ENCODE measurements at places on chromosomes 2 and 18. TPM values are rescaled to one million over a fixed set of nuclear protein-coding genes. Genes with fewer than 3 reads are reported as not detected.

GRCh38 chr2:189348369-189348768 lies 92.9 kb upstream of the WDR75 start:
- H3K36me3 ChIP-seq: no peaks in the 10 kb centered on the region
- H3K4me3 ChIP-seq: no peak overlapping the region
- peak overlapping the region; percentile 77 for H3K27ac ChIP-seq
- DNase-seq: no peak
- H3K27me3 ChIP-seq: no peaks in the 10 kb centered on the region
- peaks cover 3% of the 10 kb centered on the region for H3K4me1 ChIP-seq

OR6B2 gene
- not detected for total RNA-seq

GRCh38 chr2:16061441-16062217 lies 121.3 kb downstream of the MYCN start:
- no peak overlapping the region for H3K4me3 ChIP-seq
- no peaks in the 10 kb centered on the region for H3K4me1 ChIP-seq
- H3K27me3 ChIP-seq: no peaks in the 10 kb centered on the region
- no peak overlapping the region for H3K27ac ChIP-seq
- no peaks in the 10 kb centered on the region for H3K36me3 ChIP-seq

REG3A gene
- not detected for total RNA-seq

- no peaks in the 10 kb centered on the region for H3K4me1 ChIP-seq
- H3K36me3 ChIP-seq: no peaks in the 10 kb centered on the region
- no peak overlapping the region for H3K27ac ChIP-seq
- no peaks in the 10 kb centered on the region for H3K27me3 ChIP-seq
- no peak overlapping the region for H3K4me3 ChIP-seq
Observed at GRCh38 chr2:36322108-36322507, 33.5 kb upstream of the CRIM1 start.

GRCh38 chr18:57475903-57476302 lies 40.7 kb downstream of the ONECUT2 start:
- peaks cover 4% of the 10 kb centered on the region for H3K27me3 ChIP-seq
- no peak for DNase-seq
- no peaks in the 10 kb centered on the region for H3K4me1 ChIP-seq
- no peak overlapping the region for H3K4me3 ChIP-seq

EN1 gene
- 3.7 TPM for total RNA-seq

TOGARAM2 gene
- 1.2 TPM for total RNA-seq

DNA sequence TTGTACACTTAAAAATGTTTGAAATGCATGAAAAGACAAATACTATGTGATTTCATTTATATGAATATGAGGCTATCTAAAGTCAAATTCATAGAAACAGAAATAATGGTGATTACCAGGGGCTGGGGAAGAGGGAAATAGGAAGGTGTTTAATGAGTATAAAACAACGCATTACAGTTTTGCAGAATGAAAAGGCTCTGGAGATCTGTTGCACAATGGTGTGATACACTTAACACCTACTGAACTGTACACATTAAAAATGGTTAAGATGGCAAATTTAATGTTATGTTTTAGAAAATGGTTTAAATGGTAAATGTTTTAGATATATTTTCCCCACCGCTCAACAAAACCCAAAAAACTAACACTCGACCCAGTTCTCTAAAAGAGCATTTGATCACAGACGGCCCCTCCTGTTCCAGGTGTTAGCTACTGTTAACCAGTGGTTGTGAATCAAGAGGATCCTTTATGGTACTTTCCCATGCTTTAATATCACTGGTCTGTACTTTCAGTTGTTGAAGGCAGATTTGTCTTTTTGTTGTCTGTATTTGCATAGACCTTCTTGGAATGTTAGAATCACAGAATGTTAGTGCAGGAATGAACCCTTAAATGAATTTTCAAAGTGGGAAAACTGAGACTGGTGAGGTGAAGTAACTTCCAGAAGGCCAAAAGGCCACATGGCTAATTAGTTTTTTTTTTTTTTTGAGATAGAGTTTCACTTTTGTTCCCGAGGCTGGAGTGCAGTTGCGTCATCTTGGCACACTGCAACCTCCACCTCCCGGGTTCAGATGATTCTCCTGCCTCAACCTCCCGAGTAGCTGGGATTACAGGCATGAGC lies 10.2 kb downstream of the RAB10 start:
- peaks cover 3% of the 10 kb centered on the region for H3K36me3 ChIP-seq
- no peaks in the 10 kb centered on the region for H3K4me1 ChIP-seq
- no peaks in the 10 kb centered on the region for H3K27me3 ChIP-seq
- no peak for DNase-seq
- no peak overlapping the region for H3K27ac ChIP-seq

GRCh38 chr2:218964041-218964771 lies 4.7 kb downstream of the CDK5R2 start:
- peaks cover 62% of the 10 kb centered on the region for H3K27me3 ChIP-seq
- H3K4me1 ChIP-seq: peaks cover 17% of the 10 kb centered on the region
- H3K4me3 ChIP-seq: no peak overlapping the region
- no peak for DNase-seq

IMPACT gene
- total RNA-seq: 33.2 TPM

- peak; percentile 51 for DNase-seq
- no peaks in the 10 kb centered on the region for H3K27me3 ChIP-seq
- peaks cover 9% of the 10 kb centered on the region for H3K36me3 ChIP-seq
- no peak overlapping the region for H3K4me3 ChIP-seq
- H3K27ac ChIP-seq: peak overlapping the region; percentile 15
- peaks cover 57% of the 10 kb centered on the region for H3K4me1 ChIP-seq
Observed at GRCh38 chr2:71505086-71505769, 51.9 kb downstream of the DYSF start.

DNA sequence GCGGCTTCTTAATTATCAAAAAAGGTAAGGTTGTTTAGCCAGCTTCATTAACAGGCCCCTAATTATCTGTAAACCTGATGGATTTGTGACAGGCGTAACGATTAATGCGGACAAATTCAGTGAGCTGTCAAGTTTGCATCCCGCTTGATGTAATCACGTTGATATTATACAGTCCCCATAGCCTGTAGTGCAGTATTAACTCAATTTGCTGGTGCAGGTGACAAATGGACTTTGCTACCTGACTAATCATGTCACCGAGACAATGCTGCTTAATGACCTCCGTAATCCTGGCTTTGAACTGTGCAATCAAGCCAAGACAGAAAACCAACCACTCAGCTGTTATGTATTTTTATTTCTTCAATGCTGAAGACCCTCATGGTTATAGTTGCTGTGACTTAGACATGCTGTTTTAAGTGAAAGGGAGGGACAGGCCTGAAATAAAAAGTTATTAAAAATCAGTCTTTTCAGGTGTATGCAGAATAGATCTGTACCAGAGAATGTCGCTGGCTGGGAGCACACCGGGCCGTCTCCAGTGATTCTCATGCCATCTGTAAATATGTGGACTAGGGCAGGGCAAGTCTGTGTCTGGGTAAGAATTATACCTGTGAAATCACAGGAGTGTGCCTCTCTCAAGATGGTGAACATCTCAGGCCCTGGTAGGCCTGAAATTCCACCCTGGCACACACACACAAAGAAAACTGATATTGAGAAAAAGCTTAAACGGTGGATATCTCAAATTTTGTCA lies 4.3 kb downstream of the TSHZ1 start:
- no peaks in the 10 kb centered on the region for H3K27me3 ChIP-seq
- peak overlapping the region; percentile 14 for H3K27ac ChIP-seq
- no peak overlapping the region for H3K4me3 ChIP-seq

- DNase-seq: no peak
- H3K27me3 ChIP-seq: no peaks in the 10 kb centered on the region
- no peaks in the 10 kb centered on the region for H3K36me3 ChIP-seq
- no peaks in the 10 kb centered on the region for H3K4me1 ChIP-seq
- no peak overlapping the region for H3K27ac ChIP-seq
Observed at GRCh38 chr2:148957023-148957422, 81.5 kb upstream of the LYPD6B start.

GRCh38 chr2:80786584-80786983 lies 482.0 kb upstream of the LRRTM1 start:
- no peaks in the 10 kb centered on the region for H3K27me3 ChIP-seq
- H3K4me3 ChIP-seq: no peak overlapping the region
- H3K36me3 ChIP-seq: no peaks in the 10 kb centered on the region
- H3K27ac ChIP-seq: no peak overlapping the region
- DNase-seq: no peak

CTLA4 gene
- total RNA-seq: 0.31 TPM

UPP2 gene
- not detected for total RNA-seq

UGT1A5 gene
- total RNA-seq: not detected

CCDC148 gene
- 1.2 TPM for total RNA-seq

DNA sequence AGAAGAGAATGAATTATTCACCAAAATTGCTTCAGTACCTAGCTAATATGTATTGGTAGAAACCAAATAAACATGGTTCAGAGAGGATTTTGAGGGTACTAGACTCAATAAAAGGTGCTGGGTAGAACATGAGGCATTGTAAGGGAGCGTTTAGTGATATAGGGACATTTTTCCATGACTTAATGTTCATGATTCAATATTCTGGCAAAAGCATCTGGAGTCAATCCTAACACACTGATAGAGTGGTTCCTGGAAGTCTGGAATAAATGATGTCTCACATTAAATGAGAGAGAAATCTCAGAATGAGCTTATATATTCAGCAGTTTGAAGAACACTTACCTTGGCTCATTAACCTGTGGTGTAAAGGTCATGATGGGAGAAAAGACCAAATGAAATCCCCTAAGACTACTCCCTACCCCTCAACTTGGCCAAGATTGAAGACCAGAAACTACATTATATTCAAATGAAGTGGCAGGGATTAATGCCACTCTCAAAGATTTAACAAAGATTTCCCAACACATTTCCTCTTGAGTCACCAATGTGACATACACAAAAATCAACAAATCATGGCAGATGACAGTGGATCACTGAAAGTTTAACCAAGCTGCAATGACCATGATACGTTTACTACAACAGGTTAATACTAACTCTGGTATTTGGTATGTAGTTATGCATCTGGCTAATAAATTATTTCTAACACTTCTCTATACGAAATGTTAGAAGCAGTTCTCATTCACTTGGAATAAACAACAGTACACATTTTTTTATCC lies 309.5 kb downstream of the SATB2 start:
- no peak for DNase-seq
- H3K27ac ChIP-seq: no peak overlapping the region
- H3K36me3 ChIP-seq: no peaks in the 10 kb centered on the region
- H3K27me3 ChIP-seq: no peaks in the 10 kb centered on the region
- no peaks in the 10 kb centered on the region for H3K4me1 ChIP-seq
- no peak overlapping the region for H3K4me3 ChIP-seq

- no peaks in the 10 kb centered on the region for H3K36me3 ChIP-seq
- no peaks in the 10 kb centered on the region for H3K27me3 ChIP-seq
- no peak overlapping the region for H3K27ac ChIP-seq
Observed at GRCh38 chr18:58026857-58027256, 17.2 kb upstream of the NEDD4L start.

- no peak overlapping the region for H3K27ac ChIP-seq
- no peak for DNase-seq
- no peaks in the 10 kb centered on the region for H3K36me3 ChIP-seq
- H3K27me3 ChIP-seq: peaks cover 14% of the 10 kb centered on the region
- H3K4me1 ChIP-seq: peaks cover 8% of the 10 kb centered on the region
Observed at GRCh38 chr2:71003396-71003795, 8.7 kb upstream of the TEX261 start.

DNA sequence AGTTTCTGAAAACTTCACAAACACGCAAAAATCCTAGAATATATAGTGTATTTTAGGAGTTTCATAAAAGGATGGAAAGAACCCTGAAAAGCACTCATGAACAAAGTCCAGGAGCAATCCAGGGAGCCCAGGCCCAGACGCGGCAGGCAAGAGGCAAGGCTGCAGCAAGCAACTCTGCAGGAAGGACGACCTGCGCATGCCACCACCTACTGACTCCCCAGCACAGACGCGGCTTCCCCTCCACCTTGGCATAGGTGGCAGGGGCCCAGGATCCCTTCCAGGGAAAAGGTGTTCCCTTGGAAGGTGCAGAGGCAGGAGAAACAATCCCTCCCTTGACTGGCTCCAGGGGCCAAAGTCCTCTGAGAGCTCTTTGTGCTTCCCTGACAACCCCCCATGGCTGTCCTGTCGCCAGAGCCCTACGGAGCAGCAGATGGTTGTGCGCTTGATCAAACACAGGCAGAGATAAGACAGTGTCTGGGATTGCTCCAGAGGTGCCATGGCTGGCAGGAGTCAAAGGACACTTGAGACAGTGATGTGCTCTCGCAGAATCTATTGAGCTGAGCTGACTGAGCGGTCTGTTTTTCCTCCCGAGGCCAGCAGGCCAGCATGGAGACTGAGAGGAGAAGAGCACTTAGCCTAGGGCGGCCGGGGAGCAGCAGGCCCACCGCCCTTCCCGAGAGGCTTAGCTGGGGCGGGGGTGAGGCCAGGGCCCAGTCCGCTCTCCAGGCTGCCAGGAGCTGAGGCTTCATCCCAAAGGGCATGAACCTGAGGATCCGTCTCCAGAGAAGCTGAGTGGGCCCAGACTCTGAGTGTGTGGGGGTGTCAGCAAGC lies 10.8 kb upstream of the AMER3 start:
- H3K36me3 ChIP-seq: no peaks in the 10 kb centered on the region
- no peaks in the 10 kb centered on the region for H3K4me1 ChIP-seq
- no peak for DNase-seq
- no peak overlapping the region for H3K27ac ChIP-seq

DNA sequence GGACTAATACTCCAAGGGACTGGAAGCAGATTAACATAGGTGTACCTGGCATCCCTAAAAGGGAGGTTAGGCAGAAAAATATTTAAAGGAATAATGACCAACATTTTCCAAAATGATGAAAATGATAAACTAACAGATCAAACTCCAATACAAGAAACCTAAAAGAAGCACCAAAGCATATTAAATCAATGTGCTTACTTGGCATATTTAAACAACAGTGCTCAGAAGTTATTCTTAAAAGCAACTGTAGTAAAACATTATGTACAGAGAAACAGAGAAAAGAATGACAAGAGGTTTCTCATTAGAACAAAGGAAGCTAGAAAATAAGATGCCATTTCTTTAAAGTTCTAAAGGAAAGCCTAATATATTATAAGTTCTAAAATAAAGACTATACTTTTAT lies 947.3 kb upstream of the TMEFF2 start:
- H3K27me3 ChIP-seq: no peaks in the 10 kb centered on the region
- no peaks in the 10 kb centered on the region for H3K36me3 ChIP-seq
- H3K27ac ChIP-seq: no peak overlapping the region

Data from muscle of leg (tissue), 16 donors.